ENCODE measurements at places on chromosomes 1 and 21.

DNA sequence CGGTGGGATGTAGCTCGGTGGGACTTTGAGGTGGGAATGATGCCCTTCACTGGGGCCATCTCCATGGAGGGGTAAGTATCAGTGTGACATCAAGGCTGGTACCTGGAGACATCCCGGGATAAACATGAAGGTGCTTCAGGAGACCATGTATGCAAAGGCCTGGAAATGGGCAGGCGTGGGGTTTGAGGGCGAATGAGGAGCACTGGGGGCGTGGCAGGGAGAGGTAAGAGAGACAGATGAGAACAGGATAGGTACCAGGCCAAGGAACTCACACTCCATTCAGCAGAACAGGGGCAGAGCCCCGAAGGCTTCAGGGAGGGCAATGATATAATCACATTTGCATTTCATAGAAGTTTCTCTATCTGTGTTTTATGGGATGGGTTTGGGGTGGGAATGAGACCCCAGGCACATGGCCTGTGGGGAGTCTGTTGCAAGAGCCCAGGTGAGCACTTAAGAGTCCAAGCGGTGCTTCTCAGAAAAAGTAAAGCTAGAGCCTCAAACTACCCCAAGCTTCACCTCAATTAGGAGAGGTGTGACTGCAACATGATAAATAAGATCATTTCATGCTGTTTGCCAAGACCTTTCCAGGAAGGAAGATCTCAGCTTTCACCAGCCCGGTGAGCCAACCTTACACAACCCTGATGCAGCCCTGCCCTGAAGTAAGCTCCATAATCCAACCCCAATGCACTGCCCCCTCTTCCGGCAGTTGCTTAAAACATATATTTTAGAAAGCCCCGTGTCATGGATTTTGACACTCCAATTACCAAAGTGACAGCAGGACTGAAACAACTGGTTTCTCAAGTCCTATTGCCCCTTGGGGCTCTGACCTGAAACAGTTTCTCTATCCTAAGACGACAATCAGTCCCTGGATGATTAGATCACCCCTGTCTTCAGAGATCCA is 7.4 kb downstream of the S100A9 start:
- DNase-seq = no peak

DNA sequence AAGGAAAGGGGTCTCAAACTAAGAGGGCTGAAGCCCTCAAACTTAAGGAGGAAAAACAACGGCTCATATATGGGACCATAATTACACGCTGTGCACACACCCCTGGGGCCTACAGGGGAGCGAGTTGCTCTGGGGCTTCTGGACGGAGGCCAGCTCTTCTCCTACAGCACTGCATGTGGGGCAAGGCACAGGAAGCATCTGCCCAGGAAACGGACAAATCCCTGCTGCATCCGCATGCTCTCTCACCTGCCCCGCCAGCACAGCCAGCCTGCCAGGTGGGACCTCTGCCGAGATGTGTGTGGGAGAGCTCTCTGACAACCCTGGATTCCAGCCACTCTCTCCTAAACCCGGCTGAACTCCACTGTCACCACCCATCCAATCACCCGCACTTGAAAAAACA is 54.1 kb downstream of the MRPL37 start:
- DNase-seq = no peak

DNA sequence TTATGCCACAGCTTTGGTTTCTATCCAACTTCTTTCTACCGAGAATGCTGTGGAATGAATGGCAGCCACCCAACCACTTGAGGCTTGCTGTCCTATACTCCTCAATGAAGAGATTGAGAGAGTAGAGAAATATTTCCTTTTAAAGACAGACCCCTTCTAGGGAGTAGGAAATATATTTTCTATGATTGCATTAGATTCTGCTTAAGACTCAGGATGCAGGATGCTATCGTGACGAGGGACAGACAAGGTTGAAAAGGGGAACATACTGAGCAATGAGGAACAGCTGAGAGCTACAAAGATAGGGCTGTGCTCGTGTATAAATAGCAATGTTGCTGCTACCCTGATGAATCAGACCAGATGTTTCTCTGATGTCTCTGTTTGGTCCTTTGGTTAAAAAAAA is 7.1 kb upstream of the RASAL2 start:
- DNase-seq = no peak

DNA sequence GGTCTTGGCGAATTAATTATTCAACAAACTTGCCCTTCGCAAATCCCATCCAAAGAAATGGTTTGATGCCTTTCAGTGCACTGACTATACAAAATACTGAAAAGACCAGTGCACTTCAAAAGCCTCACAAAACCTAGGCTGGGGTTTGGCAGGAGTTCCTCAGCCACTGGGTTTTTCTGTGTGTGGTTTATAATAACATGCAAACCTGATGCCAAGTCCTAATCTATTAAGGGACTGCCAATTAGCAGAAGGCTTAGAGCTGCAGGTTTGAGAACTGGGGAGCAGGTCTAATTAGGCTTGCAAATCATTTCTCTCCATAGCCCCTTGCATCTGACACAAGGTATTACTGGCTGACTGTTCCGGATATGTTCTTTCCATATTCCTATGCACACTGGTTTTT is 27.7 kb downstream of the PLPP3 start:
- no peak for DNase-seq

DNA sequence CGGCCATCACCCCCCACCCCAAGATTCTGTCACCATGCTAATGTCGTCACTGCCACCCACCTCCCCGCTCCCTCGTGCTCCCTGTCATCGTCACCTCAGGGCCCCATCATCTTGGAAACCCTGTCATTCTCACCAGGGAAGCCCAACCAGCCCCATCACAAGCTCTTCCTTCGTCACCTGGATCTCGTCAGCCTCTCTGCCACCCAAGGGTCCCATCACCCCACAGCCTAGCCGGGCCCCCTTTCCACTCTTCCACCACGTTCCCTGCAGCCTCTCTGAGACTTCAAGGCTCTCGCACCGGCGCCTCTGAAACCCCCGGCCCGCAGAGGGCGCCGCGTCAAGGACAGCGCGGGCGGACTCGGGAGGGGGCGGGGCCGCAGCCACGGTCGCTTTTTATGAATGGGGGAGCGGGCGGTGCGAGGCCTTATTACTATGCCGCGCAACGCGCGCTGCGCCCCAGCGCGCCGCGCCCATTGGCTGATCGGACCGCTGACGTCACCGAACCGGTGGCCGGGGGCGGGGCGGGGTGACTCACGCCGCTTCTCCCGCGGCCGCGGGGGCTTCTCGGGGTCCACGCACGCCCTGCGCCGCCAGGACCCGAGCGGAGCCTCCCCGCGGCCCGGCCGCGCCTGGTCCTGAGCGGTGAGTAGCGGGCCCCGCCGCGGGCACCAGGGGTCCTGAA is at the start of gene GPR3:
Gene GPR3 (plus strand): TSS at position 527 of the 682 bp plus-strand sequence. CDS start 1,177 bp downstream, outside the sequence.
- peak; percentile 99 for DNase-seq

DNA sequence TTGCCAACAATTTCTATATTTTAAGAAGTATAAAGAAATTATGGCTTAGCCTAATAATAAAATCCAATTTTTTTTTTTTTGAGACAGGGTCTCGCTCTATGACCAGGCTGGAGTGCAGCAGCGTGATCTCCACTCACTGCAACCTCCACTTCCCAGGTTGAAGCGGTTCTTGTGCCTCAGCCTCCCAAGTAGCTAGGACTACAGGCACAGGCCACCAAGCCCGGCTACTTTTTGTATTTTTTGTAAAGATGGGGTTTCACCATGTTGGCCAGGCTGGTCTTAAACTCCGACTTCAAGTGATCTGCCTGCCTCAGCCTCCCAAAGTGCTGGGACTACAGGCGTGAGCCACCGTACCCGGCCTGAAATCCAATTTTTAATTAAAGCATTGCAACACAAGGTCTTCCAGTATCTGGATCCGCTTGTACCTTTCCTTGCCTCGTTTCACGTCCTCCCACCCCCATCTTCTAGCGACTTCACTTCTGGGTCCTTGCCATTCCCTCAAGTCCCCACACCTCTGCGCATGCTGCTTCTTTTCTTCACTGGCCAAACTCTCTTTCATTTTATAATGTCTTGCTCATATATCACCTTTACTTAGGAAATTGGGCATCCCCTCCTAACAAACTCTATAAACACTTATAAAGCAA is 2.3 kb downstream of the FUBP1 start:
- DNase-seq = no peak

- no peak for DNase-seq
Observed at GRCh38 chr1:36669262-36669661, 186.5 kb upstream of the CSF3R start.

DNA sequence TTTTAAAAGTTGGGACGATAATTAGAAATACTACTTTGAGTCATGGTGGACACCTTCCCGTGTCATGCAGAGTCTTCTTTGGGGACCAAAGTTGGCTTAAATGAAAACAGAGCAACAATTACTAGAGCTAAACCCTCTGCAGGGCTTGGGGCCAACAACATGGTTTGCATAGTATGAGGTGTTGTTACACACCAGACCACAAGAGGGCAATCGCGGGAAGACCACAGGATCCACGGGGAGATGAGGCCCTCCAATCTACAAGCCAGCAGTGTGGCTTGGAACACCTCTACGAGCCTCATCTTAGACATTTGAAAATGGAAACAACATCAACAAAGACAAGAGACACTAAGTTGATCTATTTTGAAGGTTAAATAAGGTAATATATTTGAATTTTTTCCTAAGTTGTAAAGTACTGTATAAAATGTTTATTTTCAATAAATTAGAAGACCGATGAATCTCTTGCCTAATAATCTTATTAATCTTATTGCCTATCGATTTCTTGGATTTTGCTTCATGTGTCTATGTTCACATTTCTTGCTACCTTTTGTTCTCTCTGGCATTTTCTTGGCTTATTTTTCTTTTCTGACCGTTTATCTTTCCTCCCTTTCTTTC is 8.2 kb upstream of the SMCP start:
- peak; percentile 65 for DNase-seq

DNA sequence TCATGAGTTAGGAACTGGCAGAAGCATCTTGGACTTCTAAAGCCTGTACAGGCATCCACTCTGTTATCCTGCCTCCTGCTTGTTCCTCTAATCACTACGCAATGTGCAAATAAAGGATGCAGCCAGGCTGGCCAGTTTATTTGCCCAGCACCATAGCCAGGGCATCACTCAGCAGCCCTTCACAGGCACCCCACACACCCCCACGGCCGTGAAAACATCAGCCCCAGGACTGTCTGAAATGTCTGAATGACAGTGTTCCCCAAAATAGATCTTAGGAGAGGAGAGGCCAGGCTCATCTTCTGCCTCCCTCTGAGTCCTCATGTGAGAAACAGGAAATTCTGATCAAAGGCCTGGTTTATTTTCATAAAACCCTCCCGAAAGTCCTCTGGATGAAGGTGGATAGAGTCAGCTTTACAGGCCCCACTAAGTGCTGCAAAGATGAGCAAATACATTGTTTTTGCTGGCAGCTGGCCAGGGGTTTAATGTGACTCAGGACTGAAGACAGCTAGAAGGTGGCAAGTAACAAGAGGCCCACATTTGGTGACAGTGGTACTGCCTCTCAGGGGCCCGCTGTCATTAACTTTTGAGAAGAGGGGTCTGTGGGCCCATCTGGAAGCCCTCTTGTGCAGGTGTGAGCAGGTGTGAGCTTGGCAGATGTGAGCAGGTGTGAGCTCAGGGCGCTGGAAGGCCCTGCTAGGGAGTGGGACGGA is 32.9 kb downstream of the GRHL3 start:
- no peak for DNase-seq

- DNase-seq = peak; percentile 73
Observed at GRCh38 chr1:41812051-41812450, 106.7 kb downstream of the HIVEP3 start.

- DNase-seq = no peak
Observed at GRCh38 chr21:39850333-39850732, 16.9 kb upstream of the PCP4 start.

DNA sequence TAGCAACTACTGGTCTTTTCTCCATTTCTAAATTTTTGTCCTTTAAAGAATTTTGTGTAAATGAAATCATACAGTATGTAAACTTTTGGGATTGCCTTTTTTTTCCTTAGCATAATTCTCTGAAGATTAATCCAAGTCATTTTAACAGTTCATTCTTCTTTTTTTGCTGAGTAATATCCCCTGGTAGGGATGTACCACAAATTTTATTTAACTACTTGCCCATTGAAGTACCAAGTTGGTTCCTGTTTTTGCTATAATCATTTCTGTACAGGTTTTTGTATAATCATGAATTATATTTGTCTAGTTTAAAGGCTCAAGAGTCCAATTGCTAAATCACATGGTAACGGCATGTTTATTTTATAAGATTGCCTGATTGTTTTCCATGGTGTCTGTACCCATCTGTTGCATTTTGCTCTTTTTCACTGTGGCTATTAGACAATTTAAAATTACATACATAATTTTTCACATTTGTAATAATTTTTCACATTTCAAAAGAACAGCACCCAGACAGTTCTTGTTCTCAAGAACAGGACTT is 891.1 kb downstream of the USP25 start:
- no peak for DNase-seq

DNA sequence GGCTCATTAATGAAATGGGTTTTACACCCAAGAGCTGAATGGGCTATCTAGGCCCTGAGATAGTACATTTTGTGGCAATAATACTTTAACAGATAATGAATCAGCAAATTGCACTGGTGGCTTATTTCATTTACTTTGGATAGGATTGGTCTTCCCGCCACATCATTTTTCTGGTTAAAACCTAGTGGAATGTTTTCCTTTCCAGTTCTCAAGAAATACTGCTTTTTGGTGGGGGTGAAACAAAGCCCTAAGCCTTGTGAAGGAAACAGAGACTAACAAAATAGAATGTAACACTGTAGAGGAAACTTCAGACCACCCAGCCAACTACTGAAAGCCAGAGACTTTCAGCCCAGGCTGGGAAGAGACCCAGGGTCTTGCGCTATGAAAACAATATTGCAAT is 172.2 kb downstream of the HHIPL2 start:
- DNase-seq = no peak

DNA sequence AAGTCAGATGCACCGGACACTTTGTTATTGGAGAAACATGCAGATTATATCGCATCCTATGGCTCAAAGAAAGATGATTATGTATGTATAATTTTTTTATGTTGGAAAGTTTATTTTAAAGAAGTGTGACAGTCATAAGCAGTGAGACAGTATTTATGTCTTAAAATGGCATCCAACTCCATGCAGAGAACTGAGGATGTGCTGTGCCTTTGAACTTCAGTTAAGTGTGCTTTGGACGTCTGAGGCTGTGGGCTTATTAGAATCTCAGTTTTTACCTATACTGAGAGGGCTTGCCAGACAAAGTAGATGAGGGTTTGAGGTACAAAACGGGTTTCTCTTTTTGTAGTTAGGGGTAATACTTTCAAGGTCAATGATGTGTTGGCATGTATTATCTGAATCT is 1.5 kb downstream of the RABGGTB start:
- no peak for DNase-seq

Data from SK-N-SH (cell line).